Mononuclear cell (primary cell): ENCODE measurements at places on chromosomes 1 and 21. TPM values are rescaled to one million over a fixed set of nuclear protein-coding genes. Genes with fewer than 3 reads are reported as not detected.

ARID4B gene
- 254 TPM for total RNA-seq

CYP4Z1 gene
- not detected for total RNA-seq

PKN2 gene
- 74.3 TPM for total RNA-seq

GFI1 gene
- 7.1 TPM for total RNA-seq

RAB42 gene
- total RNA-seq = 0.52 TPM

CFAP126 gene
- not detected for total RNA-seq

CXADR gene
- total RNA-seq = 0.42 TPM

KPRP gene
- not detected for total RNA-seq

MTARC1 gene
- total RNA-seq = 9.7 TPM
